Heart right ventricle (tissue), 16 donors: ENCODE measurements at places on chromosomes 1 and 21.

GRCh38 chr21:17607684-17608083 is 5.0 kb downstream of the BTG3 start:
- DNase-seq = no peak
- H3K4me1 ChIP-seq = peaks cover 11% of the 10 kb centered on the region
- peaks cover 47% of the 10 kb centered on the region for H3K36me3 ChIP-seq
- H3K27me3 ChIP-seq = no peaks in the 10 kb centered on the region
- H3K4me3 ChIP-seq = no peak overlapping the region

DNA sequence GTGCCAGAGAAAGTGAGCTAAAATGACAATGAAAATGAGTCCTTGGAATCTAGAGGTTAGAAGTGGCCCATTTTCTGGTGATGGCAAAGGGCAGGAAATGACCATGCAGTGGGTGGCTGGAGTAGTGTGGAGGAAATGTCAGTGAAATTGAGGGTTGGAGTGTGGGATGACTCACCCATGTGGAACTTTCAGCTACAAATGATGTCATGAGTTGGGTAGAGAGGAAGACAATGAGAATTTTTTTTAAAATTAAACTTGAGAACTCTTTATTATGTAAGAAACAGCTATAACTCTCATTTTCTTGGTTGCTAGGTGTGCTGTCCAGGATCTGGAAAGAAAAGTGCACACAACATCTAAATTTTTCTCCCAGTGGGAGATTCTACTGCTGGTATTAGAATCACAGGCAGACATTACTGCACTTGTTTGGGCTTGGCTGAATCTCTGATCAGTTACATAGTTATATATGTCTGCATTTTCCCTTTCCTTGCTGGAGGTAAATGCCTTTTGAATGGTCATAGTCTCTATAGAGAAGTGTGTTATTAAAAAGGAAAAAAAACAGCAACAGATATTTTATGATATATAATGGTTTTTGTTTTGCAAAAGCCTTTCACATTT is 56.8 kb upstream of the GNG12 start:
- no peaks in the 10 kb centered on the region for H3K27me3 ChIP-seq
- peaks cover 13% of the 10 kb centered on the region for H3K4me1 ChIP-seq

GRCh38 chr1:36349241-36349671 is 25.8 kb upstream of the EVA1B start:
- peaks cover 46% of the 10 kb centered on the region for H3K4me1 ChIP-seq
- no peak for DNase-seq
- no peaks in the 10 kb centered on the region for H3K27me3 ChIP-seq
- H3K4me3 ChIP-seq = no peak overlapping the region
- peak overlapping the region; percentile 84 for H3K27ac ChIP-seq

DNA sequence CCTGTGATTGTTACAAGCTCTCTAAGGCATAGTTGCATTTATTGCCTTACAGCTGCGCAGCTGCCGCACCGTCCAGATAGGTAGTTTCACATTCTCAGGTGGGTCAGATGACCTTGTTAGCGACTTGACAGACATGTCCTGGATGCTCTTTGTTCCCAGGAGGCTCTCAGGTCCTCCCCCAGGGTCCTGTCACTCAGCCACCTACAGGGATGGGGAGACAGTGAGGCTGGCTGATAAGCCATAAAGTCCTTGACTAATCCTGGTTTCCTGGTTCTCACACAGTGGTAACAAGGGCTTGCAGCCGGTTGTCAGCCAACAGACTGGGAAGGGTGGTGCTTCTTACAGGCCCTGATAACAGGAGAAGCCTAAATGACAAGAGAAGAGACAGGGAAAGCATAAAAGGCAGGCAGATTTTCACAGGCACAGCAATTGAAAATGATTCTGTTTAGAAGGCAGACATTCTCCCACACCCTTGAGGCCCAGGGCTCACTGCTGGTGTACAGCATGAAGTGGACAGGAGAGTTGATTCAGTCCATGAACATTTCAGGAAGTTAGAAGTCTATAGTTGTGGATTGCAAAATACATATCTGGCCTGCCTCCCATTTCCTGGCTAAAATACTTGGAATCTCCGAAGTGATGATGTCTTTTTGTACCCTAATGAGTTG is 2.9 kb downstream of the ARF1 start:
- H3K4me3 ChIP-seq = peak overlapping the region; percentile 94
- peaks cover 82% of the 10 kb centered on the region for H3K4me1 ChIP-seq
- peaks cover 9% of the 10 kb centered on the region for H3K36me3 ChIP-seq
- no peaks in the 10 kb centered on the region for H3K27me3 ChIP-seq
- DNase-seq = no peak

- H3K27ac ChIP-seq = no peak overlapping the region
- H3K27me3 ChIP-seq = no peaks in the 10 kb centered on the region
Observed at GRCh38 chr1:19307794-19308508, 4.0 kb downstream of the AKR7A2 start.

- no peak for DNase-seq
- no peaks in the 10 kb centered on the region for H3K36me3 ChIP-seq
- peaks cover 4% of the 10 kb centered on the region for H3K4me1 ChIP-seq
- no peaks in the 10 kb centered on the region for H3K27me3 ChIP-seq
- H3K4me3 ChIP-seq = no peak overlapping the region
Observed at GRCh38 chr1:26820784-26821269, 5.7 kb upstream of the ZDHHC18 start.

DNA sequence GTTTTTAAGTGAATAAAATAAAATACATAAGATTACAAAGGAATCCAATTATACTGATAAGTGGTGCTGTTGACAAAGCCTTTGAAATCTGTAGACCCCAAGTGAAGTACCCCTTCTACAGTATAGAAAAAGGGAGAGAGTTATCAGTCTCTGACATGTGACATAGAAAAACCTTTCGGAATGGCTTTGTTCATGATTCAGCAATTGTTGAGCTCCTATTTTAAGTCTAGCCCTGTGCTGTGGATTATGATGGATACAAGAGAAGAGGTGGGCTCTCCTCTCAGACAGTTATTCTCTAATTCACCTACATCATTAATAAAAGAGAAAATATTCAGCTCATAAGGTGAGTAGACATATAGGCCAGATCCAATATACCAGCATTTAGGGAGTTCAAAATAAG is 53.3 kb upstream of the ITPKB start:
- no peak for DNase-seq
- no peaks in the 10 kb centered on the region for H3K27me3 ChIP-seq
- no peak overlapping the region for H3K4me3 ChIP-seq
- peaks cover 3% of the 10 kb centered on the region for H3K4me1 ChIP-seq
- no peaks in the 10 kb centered on the region for H3K36me3 ChIP-seq
- no peak overlapping the region for H3K27ac ChIP-seq
